ENCODE measurements at places on chromosomes 16 and 17. TPM values are rescaled to one million over a fixed set of nuclear protein-coding genes. Genes with fewer than 3 reads are reported as not detected.
A peak's percentile ranks its signal among the peaks of the same experiment; 100 is the strongest.

Gene CALB2
- not detected for total RNA-seq

Gene BAIAP3
- total RNA-seq: 1.4 TPM

Gene HOXB1
- total RNA-seq: not detected

DNA sequence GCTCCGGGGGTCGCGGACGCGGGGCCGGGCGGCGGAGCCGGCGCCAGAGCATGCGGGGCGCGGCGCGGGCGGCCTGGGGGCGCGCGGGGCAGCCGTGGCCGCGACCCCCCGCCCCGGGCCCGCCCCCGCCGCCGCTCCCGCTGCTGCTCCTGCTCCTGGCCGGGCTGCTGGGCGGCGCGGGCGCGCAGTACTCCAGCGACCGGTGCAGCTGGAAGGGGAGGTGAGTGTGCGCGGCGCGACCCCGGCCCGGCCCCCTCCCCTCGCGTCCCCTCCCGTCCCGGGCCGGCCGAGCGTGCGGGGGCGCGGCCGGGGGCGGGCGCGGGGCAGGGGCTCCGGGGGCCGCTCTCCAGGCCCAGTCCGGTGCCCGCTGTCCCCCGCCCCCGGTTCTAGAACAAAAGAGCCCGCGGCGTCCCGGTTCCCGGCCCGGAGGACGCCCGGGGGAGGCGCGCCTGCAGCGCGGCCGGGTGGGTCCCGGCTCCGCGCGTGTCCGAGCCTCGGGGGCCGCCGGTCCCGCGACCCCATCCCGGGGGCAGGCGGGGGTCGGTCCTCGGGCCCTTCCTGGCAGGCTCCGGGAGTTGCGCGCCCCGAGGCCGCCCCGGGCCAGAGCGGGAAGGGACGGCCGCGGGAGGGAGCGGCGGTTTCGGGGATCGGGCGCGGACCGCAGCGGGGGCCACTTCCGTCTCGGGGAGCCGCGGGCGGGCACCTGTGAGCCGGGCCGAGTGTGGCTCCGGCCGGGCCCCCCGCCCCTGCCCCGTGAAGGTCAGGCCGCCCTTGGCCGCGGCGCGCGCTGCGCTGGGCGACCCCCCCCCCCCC, 563 bp downstream of the METRNL start:
- DNase-seq: no peak

GRCh38 chr16:67842509-67843342, 606 bp downstream of the THAP11 start:
- peak; percentile 77 for DNase-seq

GRCh38 chr17:32341141-32341856, 674 bp downstream of the C17orf75 start:
- peak; percentile 58 for DNase-seq

Gene HOXB5
- 0.17 TPM for total RNA-seq

DNA sequence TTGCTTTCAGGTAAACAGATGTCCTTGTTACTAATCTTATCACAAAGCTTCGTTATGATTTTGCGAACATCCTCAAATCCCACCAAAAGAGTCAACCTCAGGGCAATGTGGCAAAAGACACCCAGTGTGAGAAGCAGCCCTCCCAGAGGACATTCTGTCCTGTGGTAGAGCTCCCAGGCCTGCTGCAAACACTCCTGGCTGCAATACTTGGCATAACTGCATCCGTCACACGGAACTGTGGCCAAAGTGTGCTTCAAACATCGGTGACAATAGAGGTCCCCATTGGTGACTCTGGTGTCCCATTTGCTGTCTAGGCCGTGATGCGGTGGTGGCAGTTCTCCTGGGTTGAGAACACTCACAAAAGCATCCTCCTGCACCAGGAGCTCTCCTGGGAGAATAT, 29.5 kb downstream of the SMYD4 start:
- DNase-seq: no peak

DNA sequence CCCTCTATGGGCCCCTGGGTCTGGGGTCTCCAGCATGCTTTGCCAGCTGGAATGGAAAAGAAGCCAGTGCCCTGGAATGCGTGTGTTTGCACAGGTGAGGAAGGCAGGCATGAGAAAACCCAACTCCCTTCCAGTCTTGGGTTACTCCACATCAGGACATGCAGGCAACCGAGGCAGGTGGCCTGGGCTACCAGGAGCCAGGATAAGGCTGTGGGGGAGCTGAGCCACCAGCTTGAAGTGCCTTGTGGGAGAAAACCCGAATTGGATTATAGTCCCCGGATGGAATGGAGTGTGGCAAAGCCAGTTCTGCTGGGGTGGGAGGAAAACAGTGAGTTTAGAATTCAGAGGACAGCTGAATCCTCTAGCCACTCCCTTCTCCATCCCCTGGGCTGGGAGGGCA, 7.2 kb downstream of the SRCIN1 start:
- DNase-seq: peak; percentile 73

DNA sequence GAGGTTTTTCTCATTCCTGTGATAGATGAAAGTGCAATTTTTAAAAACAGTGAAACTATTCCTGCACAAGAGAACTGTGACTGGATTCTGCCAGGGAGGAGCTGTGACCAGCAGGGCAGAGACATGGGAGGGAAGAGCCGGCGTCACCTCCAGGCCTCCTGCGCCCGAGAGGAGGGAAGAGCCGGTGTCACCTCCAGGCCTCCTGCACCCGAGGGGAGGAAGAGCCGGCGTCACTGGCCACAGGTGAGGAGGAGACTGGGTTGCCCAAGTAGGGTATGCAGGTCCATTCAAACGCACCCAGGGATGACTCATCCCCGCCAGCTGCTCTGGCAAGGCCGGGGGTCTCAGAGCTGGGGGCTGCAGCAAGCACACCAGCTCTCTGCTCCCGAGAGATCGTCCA, 56.7 kb downstream of the METRNL start:
- no peak for DNase-seq

GRCh38 chr16:57265850-57266530, 18.5 kb downstream of the PLLP start:
- DNase-seq: peak; percentile 83

Gene HASPIN
- total RNA-seq: 14.3 TPM

Gene ZPBP2
- total RNA-seq: not detected

DNA sequence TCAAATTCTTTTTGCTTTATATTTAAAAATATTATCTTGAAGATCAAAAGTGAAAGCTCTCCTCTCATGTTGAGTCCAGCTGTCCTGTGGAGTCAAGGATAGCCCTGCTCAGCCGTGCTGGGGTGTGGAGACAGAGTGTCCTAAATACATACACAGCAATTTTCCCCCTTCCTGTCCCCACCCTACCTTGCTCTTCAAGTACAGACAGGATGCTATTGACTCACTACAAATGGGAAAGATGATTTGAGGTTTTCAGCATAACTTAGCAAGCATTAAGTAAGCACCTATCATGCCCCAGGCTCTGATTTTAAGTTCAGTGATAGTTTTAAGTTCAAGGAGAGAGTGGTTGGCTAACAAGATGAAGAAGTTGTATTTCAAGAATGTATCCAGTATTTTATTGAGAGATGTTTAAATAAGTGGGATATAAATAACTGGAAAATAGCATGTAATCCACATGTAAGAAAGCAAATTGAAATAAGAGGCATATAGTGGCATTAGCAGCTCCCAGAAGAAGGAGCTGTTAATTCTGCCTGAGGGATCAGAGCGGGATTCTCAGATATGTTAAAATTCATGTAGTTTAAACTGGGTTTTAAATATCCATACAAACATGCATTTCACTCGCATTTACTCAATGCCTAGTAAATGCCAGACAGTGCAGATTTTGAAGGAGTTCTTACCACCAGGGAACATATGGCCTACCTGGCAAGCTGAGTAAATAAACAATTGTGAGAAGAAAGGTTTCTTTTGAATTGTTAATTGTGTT, 183.5 kb upstream of the ANKFN1 start:
- DNase-seq: no peak

- DNase-seq: peak; percentile 1
These were observed 1.5 kb downstream of the TMEM132E start for GRCh38 chr17:34580685-34581445.

Gene ASIC2
- 0.17 TPM for total RNA-seq

Gene NT5M
- total RNA-seq: 3.1 TPM

DNA sequence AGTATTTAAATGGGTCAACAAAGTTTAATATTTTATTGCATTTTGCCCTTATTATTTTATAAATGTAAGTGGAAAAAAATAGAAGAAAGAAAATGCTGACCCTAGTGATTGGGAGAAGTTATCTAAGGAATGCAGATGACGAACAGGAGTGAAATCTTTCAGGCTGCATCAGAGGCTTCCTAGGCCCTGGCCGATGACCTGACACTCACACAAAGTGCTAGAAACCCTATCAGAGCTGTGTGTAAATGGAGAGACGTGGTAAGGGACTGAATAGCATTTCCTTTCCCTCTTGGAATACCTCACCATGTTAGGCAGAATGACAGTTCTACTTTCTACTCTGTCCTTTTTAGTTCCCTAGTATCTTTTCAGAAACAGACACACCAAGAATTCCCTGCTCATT, 44.9 kb upstream of the CNEP1R1 start:
- no peak for DNase-seq

- DNase-seq: peak; percentile 65
These were observed 23.1 kb downstream of the LITAFD start for GRCh38 chr16:8905168-8905762.

- no peak for DNase-seq
These were observed 78.5 kb downstream of the RAB11FIP4 start for GRCh38 chr17:31469959-31470358.

GRCh38 chr16:2977440-2977839, 2.8 kb downstream of the PKMYT1 start:
- DNase-seq: no peak
